ENCODE measurements at places on chromosomes 7 and 10.

- peak; percentile 46 for DNase-seq
Measured at GRCh38 chr7:103065667-103066066, 8.9 kb downstream of the FBXL13 start.

DNA sequence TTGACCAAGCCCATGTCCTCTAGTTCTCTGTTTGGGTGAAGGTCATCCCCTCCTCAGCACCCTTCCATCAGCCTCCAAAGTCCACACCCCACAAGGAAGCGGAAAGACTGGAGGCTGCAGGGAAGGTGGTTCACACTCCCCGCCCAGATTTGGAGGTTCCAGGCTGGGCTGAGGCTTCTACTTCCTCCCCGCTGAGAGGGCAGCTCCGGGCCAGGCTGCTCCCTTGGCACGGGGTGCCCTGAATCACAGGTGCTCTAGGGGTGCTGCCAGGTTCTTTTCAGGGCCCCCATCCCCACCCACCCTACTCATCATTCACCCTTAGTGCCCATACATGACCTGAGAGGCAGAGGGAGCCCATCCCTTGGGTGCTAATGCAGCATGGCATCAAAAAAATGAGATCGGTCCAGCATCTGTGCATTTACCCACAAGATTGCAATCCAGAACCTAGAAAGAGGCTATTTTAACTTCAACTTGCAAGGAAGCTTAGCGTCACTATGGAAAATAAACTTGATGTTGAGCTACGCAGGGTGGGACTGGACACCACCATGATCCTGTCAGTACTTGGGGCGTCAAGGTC lies 47.3 kb upstream of the ZMIZ1 start:
- no peak for DNase-seq

DNA sequence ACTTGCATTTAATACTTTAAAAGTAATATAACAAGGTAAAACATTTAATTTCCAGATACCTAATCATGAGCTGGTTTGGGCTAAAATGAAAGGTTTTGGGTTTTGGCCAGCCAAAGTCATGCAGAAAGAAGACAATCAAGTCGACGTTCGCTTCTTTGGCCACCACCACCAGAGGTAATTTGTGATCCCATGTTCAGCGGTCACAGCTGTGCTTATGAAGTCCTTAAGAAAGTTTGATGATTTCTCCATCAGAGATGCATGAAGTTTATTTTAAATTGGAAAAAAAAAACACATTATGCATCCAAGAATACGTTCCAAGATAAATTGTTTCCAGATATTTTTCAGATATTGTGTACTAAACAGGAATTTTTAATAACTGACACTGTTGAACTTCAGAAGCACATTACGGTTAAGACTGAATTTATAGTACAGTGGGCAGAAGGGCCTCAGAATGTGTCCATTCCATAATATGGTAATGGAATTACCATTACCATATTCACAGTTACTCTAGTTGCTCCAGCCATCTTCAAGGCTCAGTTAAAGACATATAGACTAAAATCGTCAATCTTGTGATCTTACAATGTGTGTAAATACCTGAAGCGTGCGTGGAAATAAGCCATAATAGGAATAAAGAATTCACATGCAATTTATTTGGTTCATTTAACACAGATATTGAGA lies 106.8 kb downstream of the ZMYND11 start:
- no peak for DNase-seq

DNA sequence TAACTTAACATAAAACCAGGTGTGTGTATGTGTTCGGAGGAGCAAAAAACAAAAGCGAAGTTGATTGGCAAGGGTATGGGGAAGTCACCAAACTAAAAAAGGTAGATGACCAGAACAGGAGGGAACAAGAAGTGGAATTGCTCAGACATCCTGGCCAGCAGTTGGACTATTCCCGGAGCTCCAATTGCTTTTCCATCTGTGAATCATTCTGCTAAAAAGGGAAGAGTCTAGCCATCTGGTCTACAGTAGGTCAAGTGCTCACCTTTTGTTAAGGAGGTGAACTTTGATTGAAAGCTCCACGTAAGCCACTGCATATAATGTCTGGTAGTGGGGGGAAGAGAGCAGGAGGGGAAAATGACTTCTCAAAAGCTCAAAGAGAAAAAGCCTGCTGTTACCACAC lies 50.0 kb upstream of the BET1 start:
- DNase-seq = no peak

- DNase-seq = no peak
Measured at GRCh38 chr7:46007990-46008643, 87.0 kb upstream of the IGFBP3 start.

DNA sequence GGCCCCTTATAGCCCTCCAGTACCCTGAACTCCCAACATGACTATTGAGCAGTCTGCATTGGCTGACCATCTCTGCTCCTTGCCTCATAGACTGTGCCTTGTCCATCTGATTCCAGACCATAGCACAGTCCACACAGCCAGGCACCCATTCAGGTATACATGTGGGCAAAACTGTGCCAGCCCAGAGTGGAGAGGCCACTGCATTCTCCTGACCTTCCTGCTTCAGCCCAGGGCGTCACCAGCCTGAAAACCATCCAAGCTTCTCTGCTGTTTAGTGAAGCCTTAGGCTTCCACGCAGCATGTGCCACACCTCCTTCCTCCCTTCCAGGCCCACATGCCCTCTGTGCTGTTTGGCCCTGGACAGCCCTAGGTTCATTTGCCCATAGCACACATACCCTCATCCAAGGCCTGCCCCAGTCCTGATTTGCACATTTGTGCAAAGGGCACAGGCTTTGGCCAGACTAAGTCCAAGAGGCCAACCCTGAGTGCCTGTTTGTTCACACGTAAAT lies 10.5 kb downstream of the DDX56 start:
- DNase-seq = no peak

- no peak for DNase-seq
Measured at GRCh38 chr10:13270877-13271551, 28.9 kb downstream of the PHYH start.

GRCh38 chr10:13890233-13891127 lies 303.7 kb downstream of the PRPF18 start:
- DNase-seq = no peak
